Mesothelial cell of epicardium (in vitro differentiated cells): ENCODE measurements at places on chromosomes 1 and 21. TPM values are rescaled to one million over a fixed set of nuclear protein-coding genes. Genes with fewer than 3 reads are reported as not detected.

The GJA9 gene
- not detected in 3 replicates for total RNA-seq

The PCSK9 gene
- total RNA-seq = 1.4 to 1.6 TPM (median 1.6 TPM) in 3 replicates

The TTC24 gene
- not detected in 3 replicates for total RNA-seq

The NUF2 gene
- 13.6 to 15.4 TPM (median 14.9 TPM) in 3 replicates for total RNA-seq

The CTXND2 gene
- total RNA-seq = not detected in 3 replicates

The CDK18 gene
- total RNA-seq = 28.7 to 33.2 TPM (median 31.1 TPM) in 3 replicates

The MAN1C1 gene
- 2.9 to 3.2 TPM (median 2.9 TPM) in 3 replicates for total RNA-seq

The CD247 gene
- total RNA-seq = 0.13 to 0.36 TPM (median 0.22 TPM) in 3 replicates

The LRRC53 gene
- total RNA-seq = not detected in 3 replicates

The FABP3 gene
- 4.5 to 6.7 TPM (median 4.6 TPM) in 3 replicates for total RNA-seq

The COP1 gene
- 45.0 to 47.9 TPM (median 45.5 TPM) in 3 replicates for total RNA-seq

The ZFYVE9 gene
- 30.5 to 33.3 TPM (median 31.3 TPM) in 3 replicates for total RNA-seq

The FCER1G gene
- total RNA-seq = 0.40 to 1.8 TPM (median 1.3 TPM) in 3 replicates

The FCGR3A gene
- not detected in 3 replicates for total RNA-seq

The ANGPTL3 gene
- total RNA-seq = not detected in 3 replicates

The HES2 gene
- total RNA-seq = 0.90 to 1.1 TPM (median 0.98 TPM) in 3 replicates

GRCh38 chr1:35557118-35557610 is at the start of gene KIAA0319L:
Gene KIAA0319L (minus strand): TSS chr1:35557403. CDS start chr1:35554491, 2,912 bp downstream.
- H3K27me3 ChIP-seq = no peaks in the 10 kb centered on the region
- DNase-seq = no peak
- peak within 1 kb of the TSS; percentile 95 for H3K27ac ChIP-seq
- H3K4me1 ChIP-seq = peaks cover 39% of the 10 kb centered on the region
- H3K36me3 ChIP-seq = no peaks in the 10 kb centered on the region
- peak within 1 kb of the TSS; percentile 95 for H3K4me3 ChIP-seq

- no peaks in the 10 kb centered on the region for H3K4me1 ChIP-seq
- DNase-seq = no peak
- H3K27ac ChIP-seq = no peak overlapping the region
- no peaks in the 10 kb centered on the region for H3K27me3 ChIP-seq
Measured at GRCh38 chr1:41072051-41072450, 50.5 kb upstream of the SLFNL1 start.

GRCh38 chr1:74341702-74342339 is 106.6 kb downstream of the TNNI3K start:
- no peak overlapping the region for H3K27ac ChIP-seq
- H3K36me3 ChIP-seq = no peaks in the 10 kb centered on the region
- peaks cover 13% of the 10 kb centered on the region for H3K4me1 ChIP-seq
- no peak overlapping the region for H3K4me3 ChIP-seq

GRCh38 chr21:36403713-36404112 is 18.5 kb downstream of the CHAF1B start:
- peaks cover 7% of the 10 kb centered on the region for H3K4me1 ChIP-seq
- H3K36me3 ChIP-seq = peaks cover 20% of the 10 kb centered on the region
- no peak overlapping the region for H3K4me3 ChIP-seq
- no peaks in the 10 kb centered on the region for H3K27me3 ChIP-seq

GRCh38 chr1:8706291-8706690 is 111.1 kb downstream of the RERE start:
- no peak for DNase-seq
- H3K27me3 ChIP-seq = no peaks in the 10 kb centered on the region
- H3K4me1 ChIP-seq = peaks cover 57% of the 10 kb centered on the region
- H3K4me3 ChIP-seq = no peak overlapping the region
- H3K27ac ChIP-seq = peak overlapping the region; percentile 80

DNA sequence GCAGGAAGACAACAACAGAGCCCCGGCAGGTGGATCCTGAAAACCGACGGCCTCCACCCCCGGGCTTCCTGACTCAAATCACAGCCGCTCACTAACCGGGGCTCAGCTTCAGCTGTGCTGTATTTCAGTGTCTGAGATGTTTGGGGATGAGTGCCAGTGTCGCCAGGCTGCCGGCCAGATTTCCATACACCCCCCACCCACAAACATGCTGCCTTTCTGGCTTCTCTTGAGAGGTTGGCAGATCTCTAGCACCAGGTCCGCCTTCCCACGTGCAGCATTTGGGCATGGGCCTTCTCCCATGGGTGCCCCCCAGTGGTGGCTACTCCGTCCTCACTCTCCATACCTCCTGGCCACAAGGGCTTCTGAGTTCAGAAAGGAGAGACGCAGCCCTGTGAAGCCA is 34.8 kb downstream of the KCNAB2 start:
- no peak overlapping the region for H3K27ac ChIP-seq
- H3K27me3 ChIP-seq = peaks cover 11% of the 10 kb centered on the region
- no peak for DNase-seq

DNA sequence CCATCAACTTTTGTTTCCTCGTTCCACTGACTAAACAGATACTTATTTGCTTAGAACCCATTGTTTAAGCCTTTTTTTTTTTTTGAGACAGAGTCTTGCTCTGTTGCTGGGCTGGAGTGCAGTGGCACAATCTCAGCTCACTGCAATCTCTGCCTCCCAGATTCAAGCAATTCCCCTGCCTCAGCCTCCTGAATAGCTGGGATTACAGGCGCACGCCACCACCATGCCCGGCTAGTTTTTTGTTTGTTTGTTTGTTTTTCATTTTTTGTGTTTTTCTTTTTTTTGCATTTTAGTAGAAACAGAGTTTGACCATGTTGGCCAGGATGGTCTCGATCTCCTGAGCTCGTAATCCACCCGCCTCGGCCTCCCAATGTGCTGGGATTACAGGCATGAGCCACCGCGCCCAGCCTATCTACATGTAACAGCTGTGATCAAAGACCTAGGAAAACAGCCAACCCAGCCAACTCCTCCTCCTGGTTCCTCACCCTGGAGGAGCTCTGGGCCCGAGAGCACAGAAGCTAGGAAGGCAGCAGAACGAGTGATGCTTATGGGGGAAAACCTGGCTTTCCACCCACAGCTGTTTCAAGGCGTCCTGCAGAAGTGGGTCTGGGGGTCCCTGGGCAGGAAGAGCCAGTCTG is 32.9 kb downstream of the KCNN3 start:
- peaks cover 13% of the 10 kb centered on the region for H3K27me3 ChIP-seq
- H3K4me3 ChIP-seq = no peak overlapping the region
- no peak for DNase-seq

DNA sequence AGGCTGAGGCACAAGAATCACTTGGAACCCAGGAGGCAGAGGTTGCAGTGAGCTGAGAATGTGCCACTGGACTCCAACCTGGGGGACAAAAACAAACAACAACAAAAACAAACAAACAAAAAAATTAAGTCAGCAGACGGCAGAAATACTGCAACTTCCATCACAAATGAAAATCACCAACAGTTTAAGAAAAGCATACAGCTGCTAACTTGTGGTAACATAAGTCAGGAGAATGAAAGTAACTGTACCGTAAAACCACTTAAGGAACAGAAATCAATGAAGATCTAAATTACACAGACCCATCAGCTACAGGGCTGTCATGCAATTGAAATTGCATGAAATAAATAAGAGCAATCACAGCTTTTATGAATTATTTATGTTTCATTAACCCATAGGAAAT is 25.0 kb downstream of the MCOLN2 start:
- no peaks in the 10 kb centered on the region for H3K36me3 ChIP-seq
- no peak for DNase-seq
- H3K27me3 ChIP-seq = no peaks in the 10 kb centered on the region

- no peak overlapping the region for H3K4me3 ChIP-seq
- H3K27ac ChIP-seq = no peak overlapping the region
- no peaks in the 10 kb centered on the region for H3K27me3 ChIP-seq
- no peaks in the 10 kb centered on the region for H3K36me3 ChIP-seq
- peaks cover 43% of the 10 kb centered on the region for H3K4me1 ChIP-seq
Measured at GRCh38 chr1:206708058-206708457, 23.4 kb downstream of the MAPKAPK2 start.

- H3K4me1 ChIP-seq = peaks cover 45% of the 10 kb centered on the region
- H3K4me3 ChIP-seq = peak overlapping the region; percentile 44
- no peak for DNase-seq
- no peaks in the 10 kb centered on the region for H3K27me3 ChIP-seq
- peak overlapping the region; percentile 96 for H3K27ac ChIP-seq
Measured at GRCh38 chr1:2278591-2279209, 50.6 kb downstream of the SKI start.

- DNase-seq = no peak
- no peak overlapping the region for H3K4me3 ChIP-seq
- H3K36me3 ChIP-seq = no peaks in the 10 kb centered on the region
- H3K27ac ChIP-seq = no peak overlapping the region
Measured at GRCh38 chr1:198113342-198113750, 43.5 kb upstream of the NEK7 start.

- peaks cover 41% of the 10 kb centered on the region for H3K4me1 ChIP-seq
- H3K27ac ChIP-seq = no peak overlapping the region
- peaks cover 35% of the 10 kb centered on the region for H3K27me3 ChIP-seq
- no peak overlapping the region for H3K4me3 ChIP-seq
- H3K36me3 ChIP-seq = no peaks in the 10 kb centered on the region
Measured at GRCh38 chr1:204627436-204627835, 58.1 kb downstream of the LRRN2 start.

DNA sequence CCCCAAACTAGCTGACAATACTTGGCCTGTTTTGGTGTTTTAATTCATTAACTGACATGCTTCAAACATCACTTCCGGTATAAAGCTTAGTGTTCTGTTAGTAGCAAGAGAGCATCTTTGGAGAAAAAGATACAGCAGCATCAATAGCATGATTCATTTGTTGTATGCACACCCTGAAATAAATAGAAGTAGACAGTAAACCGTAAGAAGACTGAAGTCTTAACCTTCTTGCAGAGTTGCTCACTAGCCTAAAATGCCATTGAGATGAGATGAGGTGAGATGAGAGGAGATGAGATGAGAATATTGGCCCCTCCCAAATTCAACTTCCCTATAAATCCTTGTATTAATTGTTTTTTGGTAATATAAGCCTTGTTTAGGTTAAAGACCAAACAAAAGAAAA is 108.8 kb downstream of the TNFSF18 start:
- H3K36me3 ChIP-seq = peaks cover 6% of the 10 kb centered on the region
- H3K27me3 ChIP-seq = no peaks in the 10 kb centered on the region
- no peak overlapping the region for H3K4me3 ChIP-seq
- H3K4me1 ChIP-seq = peaks cover 42% of the 10 kb centered on the region
- no peak for DNase-seq

- no peaks in the 10 kb centered on the region for H3K36me3 ChIP-seq
- no peak for DNase-seq
- H3K27me3 ChIP-seq = no peaks in the 10 kb centered on the region
- H3K27ac ChIP-seq = no peak overlapping the region
- H3K4me1 ChIP-seq = peaks cover 7% of the 10 kb centered on the region
- no peak overlapping the region for H3K4me3 ChIP-seq
Measured at GRCh38 chr1:167832693-167833092, 81.2 kb downstream of the ADCY10 start.

GRCh38 chr1:27556781-27557595 is 47.0 kb downstream of the AHDC1 start:
- DNase-seq = peak; percentile 76
- peaks cover 10% of the 10 kb centered on the region for H3K36me3 ChIP-seq
- H3K4me1 ChIP-seq = peaks cover 39% of the 10 kb centered on the region

GRCh38 chr1:32180186-32181060 is 948 bp downstream of the TXLNA start:
- peak overlapping the region; percentile 83 for H3K4me3 ChIP-seq
- DNase-seq = peak; percentile 64
- peak overlapping the region; percentile 97 for H3K27ac ChIP-seq
- no peaks in the 10 kb centered on the region for H3K27me3 ChIP-seq
- peaks cover 19% of the 10 kb centered on the region for H3K36me3 ChIP-seq

DNA sequence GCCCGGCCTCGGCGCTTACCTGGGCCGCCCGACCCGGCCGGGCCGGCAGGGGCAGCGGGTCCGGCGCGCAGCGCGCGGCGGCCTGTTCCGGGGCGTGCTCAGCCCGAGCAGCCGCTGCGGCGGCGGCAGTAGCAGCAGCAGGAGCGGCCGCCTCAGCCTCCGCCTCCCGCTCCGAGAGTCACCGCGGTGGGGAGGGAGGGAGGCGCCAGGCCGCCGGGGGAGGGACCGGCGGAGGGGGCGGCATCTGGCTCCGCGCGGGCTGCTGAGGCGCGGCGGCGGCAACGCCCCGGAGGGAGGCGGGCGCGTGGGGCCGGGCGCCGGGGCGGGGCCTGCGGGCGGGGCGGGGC is at the start of gene CTNNBIP1:
Gene CTNNBIP1 (minus strand): TSS at position 194 of the 347 bp plus-strand sequence. CDS start 38,205 bp downstream, outside the sequence.
- H3K36me3 ChIP-seq = no peaks in the 10 kb centered on the region
- DNase-seq = no peak
- H3K27ac ChIP-seq = peak within 1 kb of the TSS; percentile 99

GRCh38 chr21:37548521-37548981 is 182.0 kb downstream of the DYRK1A start:
- peaks cover 23% of the 10 kb centered on the region for H3K27me3 ChIP-seq
- H3K36me3 ChIP-seq = no peaks in the 10 kb centered on the region
- no peak overlapping the region for H3K27ac ChIP-seq
- H3K4me1 ChIP-seq = peaks cover 50% of the 10 kb centered on the region
- H3K4me3 ChIP-seq = no peak overlapping the region
- peak; percentile 1 for DNase-seq

GRCh38 chr1:158022554-158023312 is 29.3 kb downstream of the KIRREL1 start:
- peaks cover 86% of the 10 kb centered on the region for H3K4me1 ChIP-seq
- H3K27me3 ChIP-seq = no peaks in the 10 kb centered on the region
- peak overlapping the region; percentile 77 for H3K27ac ChIP-seq
- DNase-seq = no peak

DNA sequence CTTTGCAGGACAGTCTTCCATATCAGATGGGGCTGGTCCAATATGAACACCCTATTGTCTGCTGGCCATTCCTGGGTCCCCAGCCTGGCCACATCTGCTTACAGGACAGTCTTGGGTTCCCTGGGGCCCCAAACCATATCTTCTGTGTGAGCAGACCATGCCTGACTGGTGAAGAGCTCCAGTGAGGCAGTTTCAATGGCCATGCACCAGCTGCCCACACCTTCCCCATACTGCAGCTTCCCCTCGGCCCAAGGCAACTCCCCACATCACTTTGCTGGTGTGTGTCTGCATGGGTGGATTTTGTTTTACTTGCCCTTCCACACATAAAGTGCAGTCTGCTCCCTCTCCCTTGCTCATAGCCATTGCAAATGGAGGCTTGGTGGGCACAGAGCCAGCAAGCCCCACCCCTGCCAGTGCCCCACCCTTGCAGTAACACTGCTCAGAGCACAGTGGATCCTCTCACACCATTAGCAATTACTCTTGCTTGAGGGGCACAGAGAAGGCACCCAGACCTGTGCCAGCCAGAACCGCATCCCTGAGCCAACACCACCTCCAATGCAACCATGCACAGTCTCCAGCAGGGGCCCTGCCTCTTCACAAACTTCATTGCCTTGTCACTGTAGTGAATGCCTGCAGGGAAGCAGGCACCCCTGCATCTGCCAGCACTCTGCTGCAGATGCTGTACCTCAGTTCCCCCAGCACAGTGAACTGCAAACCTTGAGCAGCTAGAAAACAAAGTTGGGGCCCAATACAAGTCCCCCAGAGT is 474.5 kb upstream of the BEND5 start:
- H3K4me3 ChIP-seq = no peak overlapping the region
- H3K27ac ChIP-seq = no peak overlapping the region
- no peaks in the 10 kb centered on the region for H3K4me1 ChIP-seq
- no peak for DNase-seq
- no peaks in the 10 kb centered on the region for H3K27me3 ChIP-seq

- DNase-seq = no peak
- H3K36me3 ChIP-seq = no peaks in the 10 kb centered on the region
- H3K4me3 ChIP-seq = no peak overlapping the region
- H3K27ac ChIP-seq = no peak overlapping the region
Measured at GRCh38 chr1:56824938-56825337, 5.7 kb upstream of the FYB2 start.
